Omental fat pad (tissue), 4 donors: ENCODE measurements at places on chromosomes 7 and 10. TPM values are rescaled to one million over a fixed set of nuclear protein-coding genes. Genes with fewer than 3 reads are reported as not detected.

- DNase-seq: no peak
Observed at GRCh38 chr10:79352035-79352877, 5.0 kb downstream of the PPIF start.

DNA sequence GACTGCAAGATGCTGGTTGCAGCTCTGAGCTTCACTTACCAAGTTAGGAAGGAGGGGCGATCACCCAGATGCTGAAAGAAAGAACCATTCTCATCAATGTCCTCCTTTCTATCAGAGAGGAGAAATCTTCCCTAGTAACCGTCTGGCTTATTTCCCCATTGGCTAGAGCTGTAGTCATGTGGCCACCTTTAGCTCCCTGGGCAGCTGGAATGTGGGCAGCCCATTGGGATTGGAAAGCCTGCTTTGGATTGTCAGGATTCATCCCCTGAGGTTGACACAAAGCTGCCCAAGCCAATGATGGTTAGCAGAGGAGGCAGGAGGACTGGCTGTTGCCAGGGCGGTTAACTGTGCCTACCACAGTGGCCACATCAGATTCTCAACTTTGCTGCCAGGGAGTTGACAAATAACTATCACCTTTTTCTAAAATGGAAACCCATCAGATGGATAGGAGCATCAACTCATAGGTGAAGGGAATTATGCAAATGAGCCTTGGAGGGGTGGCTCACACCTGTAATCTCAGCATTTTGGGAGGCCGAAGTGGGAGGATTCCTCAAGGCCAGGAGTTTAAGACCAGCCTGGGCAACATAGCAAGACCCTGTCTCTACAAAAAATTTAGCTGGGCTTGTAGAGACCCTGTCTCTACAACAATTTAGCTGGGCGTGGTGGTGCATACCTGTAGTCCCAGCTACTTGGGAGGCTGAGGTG lies 206.4 kb upstream of the GALNT17 start:
- DNase-seq: no peak

The FXYD4 gene
- not detected for total RNA-seq

- DNase-seq: no peak
Observed at GRCh38 chr10:314871-315270, 179.6 kb downstream of the ZMYND11 start.

The ANXA8 gene
- total RNA-seq: 1.3 TPM

DNA sequence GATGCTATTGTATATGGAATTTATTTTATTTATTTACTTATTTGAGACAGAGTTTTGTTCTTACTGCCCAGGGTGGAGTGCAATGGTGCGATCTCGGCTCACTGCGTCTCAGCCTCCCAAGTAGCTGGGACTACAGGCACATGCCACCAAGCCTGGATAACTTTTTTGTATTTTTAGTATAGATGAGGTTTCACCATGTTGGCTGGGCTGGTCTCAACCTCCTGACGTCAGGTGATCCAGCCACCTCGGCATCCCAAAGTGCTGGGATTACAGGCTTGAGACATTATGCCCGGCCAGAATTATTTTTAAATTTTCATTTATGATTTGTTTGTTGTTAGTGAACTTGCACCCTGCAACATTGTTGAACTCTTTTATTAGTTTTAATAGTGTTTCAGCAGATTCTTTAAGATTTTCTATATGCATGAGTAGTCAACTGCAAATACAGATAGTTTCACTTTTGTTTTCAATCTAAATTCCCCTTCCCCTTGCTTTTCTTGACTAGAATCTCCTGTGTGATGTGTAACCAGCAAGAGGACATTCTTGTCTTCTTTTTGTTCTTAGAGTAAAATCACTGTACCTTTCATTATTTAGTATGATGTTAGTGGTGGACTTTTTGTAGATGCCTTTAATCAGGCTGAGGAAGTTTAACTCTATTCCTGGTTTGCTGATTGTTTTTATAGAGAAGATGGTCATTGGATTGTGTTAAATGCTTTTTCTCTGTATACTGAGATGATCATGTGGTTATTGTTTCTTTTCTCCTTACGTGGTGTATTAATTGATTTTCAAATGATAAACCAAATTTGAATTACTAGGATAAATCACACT lies 27.8 kb downstream of the ZNF33A start:
- no peak for DNase-seq

The NME8 gene
- not detected for total RNA-seq

The HPSE2 gene
- total RNA-seq: 0.44 TPM

The DENND2A gene
- total RNA-seq: 6.7 TPM

DNA sequence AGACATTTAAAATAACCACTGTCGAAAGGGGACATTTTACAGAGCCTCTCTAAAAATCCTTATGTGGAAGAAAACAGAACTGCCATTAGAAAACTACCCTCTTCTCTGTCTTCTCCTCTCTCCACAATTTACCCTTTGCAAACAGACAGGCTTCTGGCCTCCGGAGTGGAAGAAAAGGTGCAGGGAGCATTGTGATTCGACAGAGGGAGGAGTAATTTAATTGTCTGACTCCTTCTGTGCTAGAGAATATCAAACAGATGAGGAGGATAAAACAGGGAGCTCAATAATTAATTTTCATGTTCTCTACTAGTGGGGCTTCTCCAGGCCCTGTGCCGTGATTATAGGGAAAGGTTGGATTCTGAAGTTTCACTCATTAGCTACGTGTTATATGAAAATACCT lies 615.5 kb upstream of the MKI67 start:
- no peak for DNase-seq

The PIK3CG gene
- total RNA-seq: 4.5 TPM

The COBL gene
- 3.5 TPM for total RNA-seq

DNA sequence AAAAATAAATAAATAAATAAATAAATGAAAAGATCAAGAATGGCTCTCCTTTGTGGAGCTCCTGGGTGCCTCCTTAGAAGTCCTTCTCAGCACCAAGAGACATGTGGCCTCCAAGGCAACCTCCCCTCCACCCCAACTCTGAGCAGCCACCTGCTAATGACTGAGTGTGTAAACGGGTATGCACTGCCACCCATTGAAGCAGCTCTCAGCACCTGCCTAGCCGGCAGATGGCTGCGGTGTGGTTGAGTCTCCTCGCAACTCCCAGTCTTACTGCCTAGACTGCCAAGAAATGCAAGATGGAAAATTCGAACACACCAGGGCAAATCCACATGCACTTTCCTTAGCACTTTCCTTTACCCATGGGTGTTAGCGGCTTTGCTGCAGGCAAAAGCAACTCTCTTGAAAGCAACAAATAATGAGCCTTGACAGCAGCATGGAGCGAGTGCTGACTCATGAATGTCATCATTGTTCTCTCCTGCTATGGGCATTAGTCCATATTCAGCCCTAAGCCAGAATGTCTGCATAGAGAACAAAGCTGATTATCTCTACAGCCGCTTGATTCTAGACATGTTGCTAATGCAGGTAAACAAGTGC lies 913.9 kb upstream of the AUTS2 start:
- no peak for DNase-seq

The TMEM176B gene
- 91.0 TPM for total RNA-seq

DNA sequence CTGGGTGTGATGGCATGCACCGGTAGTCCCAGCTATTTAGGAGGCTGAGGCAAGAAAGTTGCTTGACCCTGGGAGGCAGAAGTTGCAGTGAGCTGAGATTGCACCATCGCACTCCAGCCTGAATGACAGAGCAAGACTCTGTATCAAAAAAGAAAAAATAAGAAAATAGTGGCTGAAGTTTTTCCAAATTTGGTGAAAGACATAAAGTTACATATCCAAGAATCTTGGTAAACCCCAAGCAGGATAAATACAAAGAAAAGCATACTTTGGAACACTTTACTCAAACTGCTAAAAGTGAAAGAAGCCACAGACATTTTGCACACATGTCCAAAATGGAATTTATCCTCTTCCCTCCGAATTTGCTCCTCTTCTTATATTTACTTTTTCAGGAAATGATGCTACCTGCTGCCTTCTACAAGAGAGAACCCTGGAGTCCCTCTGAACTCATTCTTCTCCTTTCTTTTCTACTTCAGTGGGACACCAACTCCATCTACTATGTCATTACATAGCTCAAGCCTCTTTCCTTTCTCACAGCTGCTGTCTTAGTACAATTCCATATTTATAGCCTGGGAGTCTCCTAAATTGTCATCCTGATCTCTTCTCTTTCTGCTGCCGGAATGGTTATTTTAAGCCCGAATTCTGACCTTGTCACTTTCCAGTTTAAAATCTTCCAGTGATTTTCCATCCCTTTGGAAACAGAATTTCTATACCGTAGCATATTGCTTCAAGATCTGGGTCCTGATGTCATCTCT lies 17.3 kb upstream of the SMNDC1 start:
- no peak for DNase-seq

DNA sequence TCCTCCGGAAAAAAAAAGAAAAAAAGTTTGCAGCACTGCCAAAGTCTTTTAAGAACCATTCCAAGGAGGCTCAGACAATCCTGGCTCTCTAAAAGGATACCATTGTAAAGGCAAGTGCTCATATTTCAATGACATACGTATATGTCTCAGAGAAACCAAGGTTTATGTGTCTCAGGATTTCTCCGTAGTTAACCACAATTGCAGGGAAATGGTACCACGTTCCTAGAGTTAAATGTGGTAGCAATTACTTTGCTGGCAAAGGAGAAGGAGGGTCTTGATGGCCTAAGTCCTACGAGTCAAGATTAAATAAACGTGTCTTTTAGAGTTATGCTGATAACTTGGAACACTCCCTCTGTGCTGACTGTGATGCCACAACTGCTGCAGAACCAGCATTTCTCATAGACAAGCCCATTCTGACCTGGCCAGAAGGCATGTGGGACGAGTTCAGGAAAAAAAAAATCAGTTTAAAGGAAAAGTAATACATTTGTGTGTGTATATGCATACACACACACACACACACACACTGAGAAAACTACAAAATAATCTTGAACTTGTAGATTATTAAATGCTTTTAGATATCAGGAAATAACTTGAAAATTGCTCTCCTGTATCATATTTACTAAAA lies 245.9 kb downstream of the FGFR2 start:
- DNase-seq: no peak

DNA sequence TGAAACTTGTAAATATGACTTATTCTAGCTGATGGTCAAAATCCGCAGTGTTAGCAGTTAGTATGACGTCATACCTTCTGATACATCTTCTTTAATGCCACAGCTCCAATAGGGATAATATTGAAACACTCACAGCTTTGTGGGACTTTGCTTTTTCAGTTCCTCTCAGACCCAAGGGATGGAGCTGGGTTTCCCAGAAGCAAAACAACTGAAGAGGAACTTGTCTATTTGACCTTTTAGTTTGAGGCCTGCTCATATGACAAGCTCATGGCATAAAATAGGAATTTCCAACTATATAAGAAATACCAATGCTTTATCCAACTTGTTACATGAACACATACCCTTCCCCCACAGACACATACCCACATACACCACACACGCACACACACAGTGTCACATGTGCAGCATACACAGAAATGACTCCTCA lies 31.6 kb upstream of the C10orf67 start:
- no peak for DNase-seq

The COL13A1 gene
- total RNA-seq: not detected

- no peak for DNase-seq
Observed at GRCh38 chr10:93061594-93062513, 1.3 kb downstream of the CYP26C1 start.
